ENCODE measurements at places on chromosomes 3 and 15.

DNA sequence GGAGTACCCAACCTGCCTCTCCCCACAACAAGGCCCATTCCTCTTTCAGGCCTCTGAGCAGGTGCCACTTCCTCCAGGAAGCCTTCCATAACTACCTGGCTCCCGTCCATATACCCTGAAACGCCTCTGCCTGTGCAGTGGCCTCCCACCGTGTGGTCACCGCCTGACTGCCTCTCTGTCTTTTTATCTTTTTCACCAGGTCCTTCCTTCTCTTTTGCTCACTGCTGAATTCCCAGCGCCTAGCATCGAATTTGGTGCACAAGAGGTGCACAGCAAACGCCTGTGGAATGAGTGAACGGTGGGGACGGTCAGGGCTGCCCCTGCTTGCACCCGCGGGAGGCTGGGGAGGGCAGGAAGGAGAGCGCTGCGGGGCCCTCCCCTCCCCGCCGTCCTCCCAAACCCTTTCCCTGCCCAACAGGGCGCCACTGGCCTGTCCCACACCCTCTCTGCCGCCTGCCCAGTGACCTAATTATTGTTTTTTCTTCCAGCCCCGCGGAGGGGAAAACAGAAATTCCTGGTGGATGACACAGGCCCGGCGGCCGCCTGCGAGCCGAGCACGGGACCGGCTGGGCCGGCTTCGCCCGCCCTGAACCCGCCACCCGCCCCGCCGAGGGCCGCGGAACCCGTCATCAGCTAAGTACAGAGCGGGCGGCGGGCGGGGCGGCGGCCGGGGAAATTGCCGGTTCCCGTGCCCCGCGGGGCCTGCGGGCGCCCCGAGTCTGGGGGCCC lies 140.1 kb downstream of the SMAD6 start:
- no peak for DNase-seq

DNA sequence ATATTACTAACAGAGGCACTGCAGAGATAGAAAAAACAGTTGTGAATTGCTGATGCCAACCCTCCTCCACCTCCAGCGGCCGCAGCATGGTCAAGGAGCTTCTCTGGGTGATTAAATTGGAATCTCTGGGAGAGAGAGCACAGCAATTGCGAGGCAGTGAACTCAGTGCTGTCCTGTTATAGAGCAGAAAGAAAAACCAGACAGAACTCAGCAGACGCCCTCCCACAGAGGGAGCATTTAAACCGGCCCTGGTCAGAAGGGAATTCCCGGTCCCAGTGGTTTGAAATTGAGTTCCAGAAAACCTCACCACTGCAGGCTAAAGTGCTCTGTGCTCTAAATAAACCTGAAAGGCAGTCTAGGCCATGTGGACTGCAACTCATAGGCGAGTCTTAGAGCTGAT lies 175.4 kb downstream of the SQOR start:
- DNase-seq, result no peak

GRCh38 chr3:67593761-67594234 lies 60.6 kb downstream of the SUCLG2 start:
- no peak for DNase-seq

- DNase-seq, result no peak
Observed at GRCh38 chr3:8489278-8489792, 12.3 kb upstream of the LMCD1 start.

DNA sequence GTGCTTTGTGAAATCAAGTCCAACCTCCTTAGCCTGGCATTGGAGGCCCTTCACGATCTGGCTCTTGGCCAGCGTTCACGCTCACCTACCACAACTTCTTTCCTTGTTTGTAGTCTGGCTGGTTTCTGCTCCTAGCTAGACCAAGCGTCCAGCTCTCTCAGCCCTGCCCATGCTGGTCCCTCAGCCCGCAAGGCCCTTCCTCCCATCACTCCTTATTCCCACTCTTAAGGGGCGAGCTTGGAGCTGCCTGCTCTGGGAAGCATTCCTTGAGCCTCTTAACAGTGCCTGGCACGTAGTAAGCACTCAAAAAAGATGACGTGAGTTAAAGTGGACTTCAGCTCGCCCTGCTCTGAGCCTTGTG lies 8.7 kb downstream of the SLC6A6 start:
- DNase-seq, result no peak

DNA sequence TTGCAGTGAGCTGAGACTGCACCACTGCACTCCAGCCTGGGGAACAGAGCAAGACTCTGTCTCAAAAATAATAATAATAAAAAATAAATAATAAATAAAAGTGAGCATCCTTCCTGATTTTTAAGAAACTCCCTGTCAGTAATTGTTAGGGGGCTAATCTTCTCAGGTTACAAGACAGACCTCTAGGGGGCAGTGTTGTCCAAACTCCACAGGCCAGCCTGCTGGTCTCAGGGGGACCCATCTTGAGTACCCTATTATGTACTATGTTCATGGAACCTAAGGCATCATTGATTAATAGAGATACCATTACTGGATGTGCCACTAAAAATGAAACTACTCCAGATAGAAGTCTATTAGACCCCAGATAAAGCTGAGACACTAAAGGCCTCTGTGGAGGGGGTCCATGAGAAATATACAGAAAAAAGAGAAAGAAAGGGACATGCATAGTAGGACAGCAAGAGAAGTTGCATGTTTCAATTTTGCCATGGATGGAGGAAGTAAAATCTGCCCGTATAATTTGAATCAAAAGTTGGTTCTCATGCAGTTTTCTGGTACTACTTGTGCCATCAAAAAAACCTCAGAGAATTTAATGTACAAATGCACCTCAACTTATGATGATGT lies 85.5 kb upstream of the CDV3 start:
- no peak for DNase-seq

DNA sequence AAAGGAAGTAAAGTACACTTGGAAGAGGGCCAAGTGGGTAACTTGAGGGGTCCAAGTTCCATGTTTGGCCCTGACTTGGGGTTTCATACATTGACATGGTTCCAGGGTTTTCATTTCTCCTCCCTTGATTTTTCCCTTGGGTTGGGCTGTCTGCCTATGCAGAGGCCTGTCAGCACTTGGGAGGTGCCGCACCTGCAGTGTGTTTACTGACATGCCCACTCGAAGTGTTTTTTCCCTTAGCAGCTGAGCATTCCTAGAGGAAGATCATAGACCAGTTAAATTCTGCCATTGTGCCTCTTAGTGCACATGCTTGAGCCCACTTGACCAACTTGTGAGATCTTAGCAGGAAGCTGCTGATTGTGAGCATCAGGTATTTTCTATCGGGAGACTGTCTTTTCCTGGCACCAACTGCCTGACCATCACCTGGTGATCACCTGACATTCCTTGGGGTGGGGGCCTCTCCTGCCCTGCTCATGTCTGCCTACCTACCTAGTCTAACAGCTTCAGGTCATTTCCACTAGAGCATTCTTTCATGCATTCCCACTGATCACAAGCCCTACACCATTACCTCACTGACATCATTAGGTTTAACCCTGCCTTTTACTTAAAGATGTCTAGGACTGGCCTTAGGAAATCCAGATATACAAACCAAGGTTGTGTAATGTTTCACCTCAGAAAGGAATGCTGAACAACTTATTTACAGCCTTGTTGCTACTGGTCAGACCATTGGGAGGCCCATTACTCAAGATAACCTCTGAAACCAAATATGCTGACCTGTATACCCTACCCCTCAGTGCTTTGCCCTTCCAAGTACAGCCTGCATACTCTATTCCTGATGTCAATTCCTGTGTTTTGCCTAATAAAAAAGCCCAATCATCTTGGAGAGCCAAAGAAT lies 68.3 kb downstream of the CD47 start:
- no peak for DNase-seq

GRCh38 chr3:142963234-142963515 lies 299 bp downstream of the PAQR9 start:
- DNase-seq, result no peak
